ENCODE measurements at places on chromosomes 2 and 18.

DNA sequence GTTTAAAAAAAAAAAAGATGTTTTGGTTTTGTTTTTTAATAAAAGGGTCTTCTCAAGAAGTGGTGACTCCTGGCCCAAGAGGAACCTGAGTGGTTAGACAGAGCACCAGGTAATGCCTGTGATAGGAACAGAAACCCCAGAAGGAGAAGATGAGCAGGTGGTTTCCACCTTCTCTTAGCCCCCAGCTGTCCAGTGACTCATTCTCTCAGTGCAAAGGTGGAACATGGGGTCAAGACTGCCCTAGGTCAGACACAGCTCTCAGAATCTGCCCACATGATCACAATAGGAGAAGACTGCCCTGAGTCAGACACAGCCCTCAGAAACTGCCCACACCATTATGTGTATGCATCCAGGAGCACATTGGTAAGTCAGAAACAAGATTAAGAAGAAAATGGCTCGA, 61.8 kb downstream of the TBC1D8 start:
- DNase-seq: no peak

DNA sequence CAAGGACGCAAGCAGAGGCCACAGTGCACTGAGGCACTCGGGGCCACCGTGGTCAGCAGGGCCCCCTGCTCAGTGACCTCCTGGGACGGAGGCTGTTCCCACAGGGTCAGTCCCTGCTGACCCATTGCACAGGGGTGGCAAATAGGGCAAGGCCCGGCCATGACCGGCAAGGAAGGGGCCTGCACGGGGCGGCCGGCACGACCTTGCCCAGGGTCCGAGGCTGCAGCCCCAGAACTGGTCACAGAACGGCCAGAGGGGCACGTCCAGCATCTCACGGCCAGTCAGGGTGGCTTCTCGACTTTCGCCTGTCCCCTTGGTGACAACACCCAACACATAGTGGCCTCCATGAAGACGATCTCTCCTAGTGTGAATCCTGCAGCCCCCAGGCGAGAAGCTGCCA, 27.6 kb upstream of the OTOS start:
- no peak for DNase-seq

- no peak for DNase-seq
These were observed 26.0 kb downstream of the ATOH8 start for GRCh38 chr2:85779641-85780315.

DNA sequence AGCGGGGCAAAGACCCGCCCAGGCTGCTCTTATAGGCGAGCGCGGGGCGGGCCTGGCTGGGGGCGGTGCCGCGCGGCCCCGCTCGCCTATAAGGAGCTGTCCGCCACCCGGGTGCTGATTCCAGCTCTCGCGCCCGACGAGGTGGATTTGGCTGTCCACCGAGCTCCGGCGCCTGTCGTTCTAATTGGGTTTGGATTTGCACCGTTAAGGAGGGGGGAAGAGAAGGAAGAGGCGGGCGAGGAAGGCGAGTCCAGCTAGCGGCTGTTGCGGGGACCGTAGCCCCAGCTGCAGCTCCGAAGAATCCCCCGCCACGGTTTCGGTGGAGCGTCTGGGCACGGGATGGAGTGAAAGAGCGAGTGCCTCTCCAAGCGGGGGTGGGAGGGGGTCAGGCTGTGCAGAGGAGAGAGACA, at the start of gene CNTNAP5:
TSS of gene CNTNAP5 (plus strand) at position 117 of the 410 bp plus-strand sequence. CDS start 364 bp downstream, outside the sequence.
- DNase-seq: peak; percentile 88

GRCh38 chr18:44748582-44748981, 67.9 kb downstream of the SETBP1 start:
- DNase-seq: no peak

- no peak for DNase-seq
These were observed 225.1 kb upstream of the FSHR start for GRCh38 chr2:49379406-49379805.

GRCh38 chr2:29923110-29923721, 1.8 kb upstream of the ALK start:
- peak; percentile 61 for DNase-seq

DNA sequence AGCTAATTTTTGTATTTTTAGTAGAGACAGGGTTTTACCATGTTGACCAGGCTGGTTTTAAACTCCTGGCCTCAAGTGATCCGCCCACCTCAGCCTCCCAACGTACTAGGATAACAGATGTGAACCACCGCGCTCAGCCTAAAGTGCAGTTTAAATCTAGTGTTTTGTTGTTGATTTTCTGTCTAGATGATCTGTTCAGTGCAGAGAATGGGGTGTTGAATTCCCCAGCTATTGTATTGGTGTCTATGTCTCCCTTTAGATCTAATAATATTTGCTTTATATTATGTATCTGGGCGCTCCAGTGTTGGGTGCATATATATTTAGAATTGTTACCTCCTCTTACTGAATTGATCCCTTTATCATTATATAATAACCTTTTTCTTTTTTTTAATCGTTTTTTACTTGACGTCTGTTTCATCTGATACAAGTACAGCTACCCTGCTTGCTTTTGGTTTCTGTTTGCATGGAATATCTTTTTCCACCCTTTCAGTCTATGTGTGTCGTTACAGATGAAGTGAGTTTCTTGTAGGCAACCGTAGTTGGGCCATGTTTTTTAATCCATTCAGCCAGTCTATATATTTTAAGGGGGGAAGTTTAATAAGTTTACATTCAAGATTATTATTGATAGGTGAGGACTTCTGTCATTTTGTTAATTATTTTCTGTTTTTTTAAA, 34.3 kb downstream of the GALM start:
- no peak for DNase-seq

DNA sequence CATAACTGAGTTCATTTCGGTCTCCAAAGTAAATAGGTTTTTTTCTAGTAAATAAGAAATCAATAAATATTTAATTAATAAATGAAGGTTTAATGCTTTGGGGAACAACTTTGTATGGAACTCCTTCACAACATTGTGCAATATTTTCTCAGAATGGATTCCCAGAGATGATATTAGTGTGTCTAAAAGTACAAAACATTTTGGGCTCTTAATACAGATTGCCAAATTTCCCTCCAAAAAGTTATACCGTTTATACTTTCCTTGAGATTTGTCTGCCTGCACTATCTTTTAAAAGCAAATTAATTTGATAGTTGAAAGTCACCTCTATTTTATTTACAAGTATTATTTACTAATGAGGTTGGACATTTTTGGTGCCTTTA, 151.8 kb downstream of the FAM161A start:
- no peak for DNase-seq

GRCh38 chr2:121167411-121167810, 117.6 kb downstream of the TFCP2L1 start:
- DNase-seq: no peak

DNA sequence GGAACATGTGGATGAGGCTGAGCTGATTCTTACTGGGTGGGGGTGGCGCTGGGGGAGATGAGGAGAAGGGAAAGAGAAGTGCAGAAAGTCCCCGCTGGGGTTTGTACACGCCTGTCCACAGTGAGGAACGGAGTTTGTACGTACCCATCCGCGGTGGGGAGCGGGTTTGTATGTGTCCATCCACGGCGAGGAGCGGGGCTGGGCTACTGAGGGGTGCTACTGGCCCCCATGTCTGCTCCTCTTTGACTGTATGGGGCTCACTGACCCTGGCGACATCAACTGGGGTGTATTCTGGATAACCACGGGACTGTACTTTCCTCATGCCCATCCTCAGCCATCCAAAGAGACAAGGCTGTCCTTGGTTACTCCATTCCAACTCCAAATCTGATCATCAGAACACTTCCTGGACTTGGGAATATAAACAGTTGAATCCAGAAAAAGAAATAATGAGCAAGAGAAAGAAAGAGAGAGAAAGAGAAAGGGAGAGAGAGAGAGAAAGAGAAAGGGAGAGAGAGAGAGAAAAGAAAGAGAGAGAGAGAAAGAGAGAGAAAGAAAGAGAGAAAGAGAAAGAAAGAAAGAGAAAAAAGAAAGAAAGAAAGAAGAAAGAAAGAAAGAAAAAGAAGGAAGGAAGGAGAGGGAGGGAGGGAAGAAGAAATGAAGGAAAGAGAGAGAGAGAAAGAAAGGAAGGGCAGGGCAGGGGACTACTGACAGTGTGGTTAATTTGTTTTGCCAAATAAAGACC, 21.0 kb downstream of the MAL start:
- DNase-seq: no peak

- no peak for DNase-seq
These were observed 226.8 kb upstream of the LRRTM1 start for GRCh38 chr2:80531319-80531718.

DNA sequence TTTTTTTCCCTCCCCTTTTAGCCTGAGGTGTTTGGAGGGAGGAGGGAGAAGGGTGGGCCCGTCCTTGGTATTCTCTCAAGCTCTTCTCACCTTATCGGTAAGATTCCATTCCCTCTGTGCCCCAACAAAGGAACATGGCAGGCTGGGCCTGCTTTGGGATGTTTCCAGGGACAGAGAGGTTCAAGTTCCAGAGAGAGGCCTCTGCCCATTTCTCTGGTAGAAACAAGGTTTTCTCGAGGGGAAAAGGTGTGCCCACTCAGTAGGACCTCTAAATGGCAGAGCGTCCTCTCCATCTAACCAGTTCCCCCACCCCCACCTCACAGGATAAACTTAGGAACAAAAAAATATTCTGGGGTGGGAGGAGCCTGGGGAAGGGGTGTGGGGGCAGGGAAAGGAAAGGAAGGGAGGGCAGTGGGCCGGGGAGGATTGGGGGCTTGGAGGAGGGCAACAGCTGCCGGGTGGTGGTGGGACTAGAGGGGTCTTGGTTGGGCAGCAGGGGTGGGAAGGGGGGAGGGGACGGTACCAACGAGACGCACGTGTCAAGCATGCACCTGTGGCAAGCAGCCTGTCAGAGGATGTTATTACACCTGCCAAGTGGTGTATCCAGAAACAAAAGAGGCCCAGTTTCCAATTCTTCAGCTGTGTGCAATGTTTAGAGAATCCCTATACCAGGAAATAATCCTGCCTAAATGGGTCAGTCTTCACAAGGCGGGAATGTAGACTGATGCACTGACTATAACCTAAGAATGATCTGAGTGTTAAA, 2.1 kb downstream of the PCBP1 start:
- DNase-seq: peak; percentile 56

GRCh38 chr2:168203762-168204693, 43.4 kb downstream of the STK39 start:
- DNase-seq: no peak

DNA sequence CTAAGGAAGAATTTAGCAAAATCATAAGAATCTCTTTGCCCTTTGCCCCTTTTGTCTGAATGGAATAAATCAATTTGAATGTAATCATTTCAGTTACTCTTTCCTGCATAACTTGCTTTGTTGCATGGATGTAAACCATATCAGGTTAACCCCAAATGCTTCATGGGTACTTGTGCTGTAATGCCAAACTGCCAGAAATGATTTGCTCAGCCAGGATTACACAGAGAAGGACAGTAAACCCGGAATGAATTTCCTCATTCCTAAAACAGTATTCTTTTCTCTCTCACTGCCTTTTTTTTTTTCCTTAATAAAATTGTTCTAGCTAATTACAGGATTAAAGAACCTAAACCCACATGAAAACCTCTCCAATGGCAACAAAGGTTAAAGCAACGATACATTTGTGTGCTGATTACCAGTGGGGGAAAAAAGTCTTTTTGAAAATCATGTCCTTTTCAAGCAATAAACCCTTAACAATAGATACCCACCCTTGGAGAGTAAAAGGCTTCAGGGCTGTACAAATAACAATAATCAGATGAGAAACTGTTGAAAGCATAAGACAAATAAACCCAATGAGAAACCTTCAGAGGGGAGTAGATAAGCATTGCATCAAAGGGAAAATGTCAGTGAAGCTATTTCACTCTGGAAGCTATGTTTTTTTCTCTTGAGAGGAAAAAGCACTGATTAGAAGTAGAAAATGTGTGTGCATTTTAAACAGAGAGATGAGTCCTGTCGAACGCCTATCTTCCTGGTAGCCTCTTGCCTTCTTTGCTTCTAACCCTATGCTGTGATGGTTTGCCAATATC, 275.3 kb downstream of the CDH2 start:
- peak; percentile 54 for DNase-seq

GRCh38 chr2:188628989-188629752, 337.5 kb downstream of the GULP1 start:
- no peak for DNase-seq

DNA sequence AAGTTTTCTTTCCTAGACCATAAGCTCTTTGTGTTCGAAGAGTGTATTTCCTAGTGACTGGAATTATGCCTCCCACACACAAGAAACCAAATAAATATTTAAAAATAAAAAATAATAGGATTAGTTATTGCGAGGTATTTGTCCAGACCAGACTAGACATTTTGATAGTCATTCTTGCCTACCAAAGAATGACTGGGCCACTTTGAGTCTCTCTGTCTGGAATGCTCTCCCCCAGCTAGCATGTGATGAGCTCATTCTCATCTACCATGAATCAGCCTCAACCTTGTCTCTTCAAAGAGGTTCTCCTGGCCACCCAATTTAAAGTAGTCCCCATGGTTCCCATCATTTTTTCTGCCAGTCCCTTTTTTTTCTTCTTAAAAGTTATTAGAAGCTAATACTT, 13.9 kb upstream of the DSC1 start:
- DNase-seq: no peak

DNA sequence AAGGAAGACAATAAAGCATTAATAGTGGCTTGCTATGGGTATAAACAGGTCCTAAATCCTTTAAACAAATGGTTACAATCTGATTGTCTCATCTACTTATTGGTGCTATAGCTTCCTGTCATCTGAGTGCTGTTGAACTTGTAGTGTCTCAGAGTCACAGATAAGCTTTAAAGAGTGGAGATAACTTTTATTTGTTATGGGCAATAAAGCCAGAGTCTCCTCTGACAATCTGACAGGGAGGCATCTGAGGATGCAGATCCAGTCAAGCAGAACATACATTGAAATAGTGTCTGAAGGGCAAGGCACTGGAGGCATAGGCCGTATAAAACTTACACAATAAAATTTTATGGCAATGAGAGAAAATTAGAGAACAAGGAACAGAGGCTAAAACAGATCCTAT, 1132.4 kb upstream of the CDH2 start:
- DNase-seq: peak; percentile 11

GRCh38 chr2:127082974-127083373, 24.0 kb downstream of the BIN1 start:
- DNase-seq: no peak

GRCh38 chr18:22739789-22740188, 193.3 kb upstream of the RBBP8 start:
- no peak for DNase-seq

- no peak for DNase-seq
These were observed 152.2 kb downstream of the DAW1 start for GRCh38 chr2:228023619-228024018.

DNA sequence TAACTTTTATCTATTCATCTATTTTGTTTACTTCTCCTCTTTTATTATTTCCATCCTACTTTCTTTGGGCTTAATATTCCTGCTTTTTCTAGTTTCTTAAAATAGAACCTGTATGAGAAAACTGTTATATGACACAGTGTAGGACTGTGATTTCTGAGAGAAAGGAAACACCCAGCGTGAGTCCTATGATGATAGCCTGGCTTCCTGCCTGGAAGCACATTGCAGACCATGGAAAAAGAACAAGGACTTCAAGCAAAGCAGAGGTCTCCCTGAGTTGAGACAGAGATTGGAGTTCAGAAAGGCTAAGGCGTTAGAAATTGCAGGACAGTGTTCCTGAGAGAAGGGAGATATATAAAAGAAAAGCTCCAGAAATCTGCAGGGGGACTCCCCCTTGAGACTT, 7.8 kb downstream of the RBM44 start:
- no peak for DNase-seq

GRCh38 chr2:234992196-234992595, 40.4 kb downstream of the SH3BP4 start:
- no peak for DNase-seq

Measured in NCI-H146 (cell line).